NCI-H1417 treated with DMSO at 0.1 percent for 48 hours (cell line): ENCODE measurements at places on chromosomes 12 and 14.

- DNase-seq, result no peak
These were observed 40.4 kb downstream of the TSPAN19 start for GRCh38 chr12:84995641-84996040.

GRCh38 chr12:27866373-27867101, 86.5 kb upstream of the MANSC4 start:
- DNase-seq, result no peak

- no peak for DNase-seq
These were observed 6.7 kb upstream of the PPP4R3A start for GRCh38 chr14:91516663-91517388.

GRCh38 chr14:74921987-74922751, 891 bp downstream of the RPS6KL1 start:
- no peak for DNase-seq

- DNase-seq, result no peak
These were observed 137.7 kb downstream of the FOXA1 start for GRCh38 chr14:37457334-37457733.

- no peak for DNase-seq
These were observed 63.2 kb upstream of the SFSWAP start for GRCh38 chr12:131647667-131648066.

DNA sequence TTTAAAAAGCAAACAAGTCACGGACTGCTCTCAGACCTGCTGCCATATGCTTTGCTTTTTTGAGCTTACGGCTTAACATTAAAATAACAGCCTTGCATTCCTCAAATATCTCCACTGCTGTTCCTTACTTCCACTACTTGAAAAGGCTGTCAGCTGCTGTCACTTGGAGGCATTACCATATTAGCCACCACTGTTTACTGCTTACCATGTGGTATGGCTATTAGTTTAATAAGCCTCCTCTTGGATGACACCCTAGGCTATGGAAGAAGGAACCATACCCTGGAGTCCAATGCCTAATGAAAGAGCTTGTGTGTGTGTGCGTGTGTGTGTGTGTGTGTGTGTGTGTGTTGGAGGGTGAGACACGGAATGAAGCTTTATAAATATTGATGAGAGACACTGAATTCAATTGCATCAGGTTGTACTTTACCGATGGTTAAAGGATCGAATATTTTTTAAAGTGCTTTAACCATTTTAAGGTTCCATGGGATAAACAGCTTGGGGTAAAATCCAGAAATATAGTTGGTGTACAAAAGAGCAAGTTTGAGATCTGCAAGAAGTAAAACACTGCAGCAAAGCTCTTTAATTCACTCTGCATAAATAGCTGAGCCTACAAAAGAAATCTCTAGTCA, 174.5 kb downstream of the TTC7B start:
- DNase-seq, result no peak

- DNase-seq, result no peak
These were observed 119.0 kb upstream of the SLC38A4 start for GRCh38 chr12:46944771-46945170.

DNA sequence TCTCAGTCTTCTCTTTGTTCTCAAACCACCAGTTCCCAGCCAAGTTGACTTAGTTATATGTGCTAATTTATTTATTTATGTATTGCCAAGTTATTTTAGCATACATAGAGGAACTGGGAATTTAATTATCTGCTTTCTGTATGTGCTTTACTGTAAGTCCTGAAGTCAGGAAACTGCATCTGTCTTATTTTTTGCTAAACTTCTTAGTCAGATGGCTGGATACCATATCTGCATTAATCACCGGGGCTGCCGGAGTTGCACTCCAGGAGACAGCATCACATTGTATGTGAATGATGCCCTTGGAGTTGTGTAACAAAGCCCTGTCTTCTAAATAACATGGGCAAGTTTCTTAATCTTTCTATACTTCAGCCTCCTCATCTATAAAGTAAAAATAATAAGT, 96.2 kb downstream of the MON2 start:
- DNase-seq, result no peak

GRCh38 chr12:30896461-30896860, 30.1 kb upstream of the TSPAN11 start:
- no peak for DNase-seq

- DNase-seq, result no peak
These were observed 60.2 kb downstream of the PLXNC1 start for GRCh38 chr12:94208622-94208966.

GRCh38 chr12:24268663-24269186, 319.3 kb upstream of the SOX5 start:
- DNase-seq, result no peak

- DNase-seq, result no peak
These were observed 319.2 kb downstream of the PDZRN4 start for GRCh38 chr12:41507286-41507685.

- peak; percentile 25 for DNase-seq
These were observed 145.0 kb downstream of the SLC38A6 start for GRCh38 chr14:61125867-61126572.

DNA sequence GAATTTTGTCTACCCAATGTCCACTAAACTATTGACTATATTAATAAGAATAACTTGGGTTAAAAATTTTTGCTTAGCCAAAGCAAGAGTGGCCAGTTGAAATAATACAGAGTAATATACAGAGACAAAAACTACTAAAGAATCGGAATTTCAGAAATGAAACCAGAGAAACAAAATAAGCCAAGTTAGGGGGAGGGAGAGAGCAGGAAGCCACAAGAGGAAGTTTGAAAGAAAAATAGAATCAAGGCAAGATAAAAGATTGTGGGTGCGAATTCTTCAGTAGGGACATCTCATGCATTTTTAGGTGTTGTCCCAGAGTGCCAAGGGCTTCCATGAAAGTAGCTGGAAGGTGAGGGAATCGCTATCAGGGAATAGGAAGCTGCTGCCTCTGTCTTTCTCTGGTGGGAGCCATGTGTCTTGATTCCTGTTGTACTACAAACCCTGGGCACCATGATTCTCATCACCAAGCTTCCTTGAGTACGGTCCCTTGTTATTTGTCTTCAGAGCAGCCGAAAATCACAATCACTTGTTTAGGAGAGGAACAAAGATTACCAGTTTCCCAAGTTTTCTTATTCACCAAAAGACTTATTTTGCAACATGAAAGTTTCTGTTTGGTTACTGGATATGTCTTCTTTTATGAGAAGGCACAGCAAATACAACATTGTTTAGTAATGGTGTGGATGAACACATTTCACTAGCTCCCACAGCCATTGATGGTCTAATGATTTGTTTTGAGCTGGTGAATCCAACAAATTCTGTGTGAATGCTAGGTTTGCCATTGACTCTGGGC, 16.7 kb downstream of the NEUROD4 start:
- DNase-seq, result no peak

GRCh38 chr12:53467880-53468279, 16.0 kb downstream of the PCBP2 start:
- DNase-seq, result no peak

DNA sequence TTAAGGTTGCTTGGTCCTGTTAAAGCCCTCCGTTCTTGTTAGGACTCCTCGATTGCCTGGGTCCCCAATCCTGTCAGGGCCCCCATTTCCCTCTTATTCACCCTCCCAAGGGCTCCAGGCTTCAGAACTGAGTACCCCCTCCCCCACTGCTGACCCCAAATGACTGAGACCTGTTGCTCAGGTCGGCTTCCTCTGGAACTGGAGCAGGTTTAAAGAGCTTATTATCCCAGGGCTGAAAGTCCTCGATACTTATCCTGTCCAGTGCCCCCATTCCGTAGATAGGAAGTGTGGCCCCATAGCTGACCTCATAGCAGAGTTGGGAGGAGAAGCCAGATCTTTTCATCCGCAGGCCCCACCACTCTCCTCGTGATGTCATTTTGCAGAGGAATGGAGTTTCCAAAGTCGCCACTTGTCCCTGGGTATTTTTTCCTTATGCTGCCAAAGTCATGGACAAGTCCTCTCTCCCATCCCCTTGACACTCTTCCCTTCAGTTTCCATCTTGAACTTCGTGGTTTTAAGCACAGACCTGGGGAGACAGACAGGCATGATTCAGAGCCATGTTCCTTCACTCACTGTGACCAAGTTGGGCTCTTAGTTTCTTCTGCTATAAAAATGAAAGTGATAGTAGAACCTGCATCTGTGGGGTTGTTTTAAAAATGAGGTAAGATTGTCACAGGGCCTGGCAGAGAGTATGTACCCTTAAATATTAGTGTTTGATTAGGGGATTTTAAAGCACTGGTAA, 1.2 kb downstream of the USP30 start:
- DNase-seq, result no peak

- peak; percentile 27 for DNase-seq
These were observed 510.6 kb downstream of the RERGL start for GRCh38 chr12:17579205-17580026.

GRCh38 chr14:71661441-71661840, 270.8 kb upstream of the RGS6 start:
- DNase-seq, result no peak

- no peak for DNase-seq
These were observed 33.8 kb downstream of the SPTB start for GRCh38 chr14:64845878-64846277.

GRCh38 chr12:32587581-32588495, 91.3 kb upstream of the DNM1L start:
- DNase-seq, result no peak

DNA sequence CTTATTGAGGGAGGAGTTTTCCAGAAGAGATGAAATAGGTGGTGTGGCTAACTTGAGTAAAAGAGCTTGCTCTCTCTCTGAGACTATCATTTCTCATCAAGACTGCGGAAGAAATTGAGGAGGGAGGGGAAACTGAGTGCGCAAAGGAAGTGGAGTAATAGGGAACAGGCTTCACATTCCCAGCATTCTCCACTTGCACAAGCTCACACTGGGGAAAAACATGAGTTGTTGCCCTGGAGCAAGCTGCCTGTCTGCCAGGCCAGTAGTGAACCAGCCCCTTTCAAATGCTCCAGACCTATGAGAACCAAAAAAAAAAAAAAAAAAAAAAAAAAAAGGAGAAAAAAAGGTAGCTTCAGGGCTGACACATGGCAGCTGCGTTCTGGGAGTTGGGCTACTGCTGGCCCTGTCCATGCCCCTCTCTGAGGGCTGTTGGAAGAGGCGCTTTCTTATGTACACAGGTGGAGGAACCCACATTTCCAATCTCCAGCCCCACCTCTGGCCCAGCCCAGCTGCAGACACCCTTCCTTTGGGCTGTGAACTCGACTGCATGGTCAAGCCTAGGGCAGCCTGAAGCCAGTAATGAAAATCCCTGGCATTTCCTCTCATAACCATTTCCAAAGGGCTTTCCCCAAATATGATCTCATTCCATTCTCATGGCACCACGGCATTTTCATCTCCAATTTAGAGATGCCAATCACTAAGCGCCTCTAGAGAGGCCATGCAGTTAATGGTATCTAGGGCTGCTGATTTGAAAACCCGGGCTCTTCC, 32.5 kb upstream of the EMP1 start:
- DNase-seq, result no peak

DNA sequence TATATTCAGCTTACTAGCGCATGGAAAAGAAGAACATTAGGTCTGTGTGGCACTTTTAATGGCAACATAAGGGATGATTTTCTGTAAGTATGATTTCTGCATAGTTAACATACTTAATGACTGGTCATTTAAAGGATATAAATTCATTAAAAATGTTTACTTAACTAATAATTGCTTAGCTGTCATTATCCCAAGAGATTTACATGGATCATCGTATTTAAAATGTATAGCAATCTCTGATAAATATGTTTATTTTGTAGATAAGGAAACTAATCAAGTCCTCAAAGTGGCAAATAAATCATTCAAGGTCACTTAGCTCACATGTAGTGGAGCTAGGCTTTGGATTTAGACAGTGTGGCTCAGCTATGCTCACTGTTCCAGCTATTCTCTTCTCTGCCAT, 158.6 kb downstream of the OTOGL start:
- DNase-seq, result no peak

GRCh38 chr12:115998794-115999478, 278.6 kb downstream of the MED13L start:
- DNase-seq, result no peak

GRCh38 chr12:124640056-124640455, 72.6 kb upstream of the NCOR2 start:
- no peak for DNase-seq

GRCh38 chr12:122615780-122616179, 87.4 kb downstream of the HCAR2 start:
- DNase-seq, result no peak

DNA sequence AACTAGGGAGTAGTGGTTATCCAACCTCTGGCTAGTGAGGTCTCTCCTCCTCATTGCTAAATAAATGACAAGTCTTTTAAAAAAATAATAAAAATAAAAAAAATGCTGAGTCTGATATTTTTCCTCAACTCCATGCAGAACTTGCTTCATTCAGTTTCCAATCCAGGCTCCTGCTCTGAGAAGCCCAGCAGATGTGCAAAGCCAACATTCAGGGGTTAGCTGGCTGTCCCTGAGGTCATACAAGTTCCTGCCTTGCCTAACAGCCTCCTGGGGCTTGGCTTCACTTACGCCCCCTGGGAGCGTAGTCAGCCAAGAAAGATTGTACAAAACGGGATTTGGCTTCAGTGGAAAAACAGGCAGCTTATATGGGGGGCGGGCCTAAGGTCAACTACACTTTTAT, 23.3 kb downstream of the RTRAF start:
- DNase-seq, result no peak

- DNase-seq, result no peak
These were observed 180.9 kb downstream of the CALM1 start for GRCh38 chr14:90577661-90578282.

- no peak for DNase-seq
These were observed 9.9 kb upstream of the CHST11 start for GRCh38 chr12:104446646-104447421.

DNA sequence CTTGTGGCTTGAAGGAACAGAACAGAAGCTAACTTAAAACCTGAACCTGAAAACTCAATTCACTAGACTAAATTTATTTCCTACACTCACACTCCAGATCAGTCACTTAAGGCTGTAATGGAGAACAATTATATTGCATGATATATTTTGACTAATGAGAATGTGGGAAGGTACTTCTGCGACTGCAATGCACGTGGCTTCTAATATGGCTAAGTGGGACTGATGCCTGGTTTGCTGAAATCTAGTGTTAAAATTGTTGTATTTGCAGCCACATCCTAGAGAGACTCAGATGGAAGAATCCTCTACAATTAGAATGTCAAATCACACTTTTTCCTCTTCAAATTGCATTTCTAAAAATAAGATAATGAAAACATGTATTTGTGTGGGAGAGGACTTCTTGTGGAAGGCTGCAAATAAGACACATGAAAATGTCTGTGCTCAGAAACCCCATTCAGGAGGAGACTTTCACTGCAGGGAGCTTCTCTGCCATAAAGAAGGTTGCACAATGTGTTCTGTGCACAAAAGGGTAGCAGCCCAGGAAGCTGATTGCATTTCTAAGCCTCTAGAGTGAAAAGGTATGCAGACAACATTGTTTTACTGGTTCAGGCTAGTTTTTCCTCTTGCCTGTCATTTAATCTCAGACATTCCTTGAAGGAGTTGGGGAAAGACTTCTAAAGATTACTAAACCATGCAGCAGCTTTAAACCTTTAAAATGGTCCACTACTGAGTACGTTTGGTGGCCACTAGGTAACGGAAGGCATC, 224.3 kb downstream of the NEDD1 start:
- DNase-seq, result no peak

DNA sequence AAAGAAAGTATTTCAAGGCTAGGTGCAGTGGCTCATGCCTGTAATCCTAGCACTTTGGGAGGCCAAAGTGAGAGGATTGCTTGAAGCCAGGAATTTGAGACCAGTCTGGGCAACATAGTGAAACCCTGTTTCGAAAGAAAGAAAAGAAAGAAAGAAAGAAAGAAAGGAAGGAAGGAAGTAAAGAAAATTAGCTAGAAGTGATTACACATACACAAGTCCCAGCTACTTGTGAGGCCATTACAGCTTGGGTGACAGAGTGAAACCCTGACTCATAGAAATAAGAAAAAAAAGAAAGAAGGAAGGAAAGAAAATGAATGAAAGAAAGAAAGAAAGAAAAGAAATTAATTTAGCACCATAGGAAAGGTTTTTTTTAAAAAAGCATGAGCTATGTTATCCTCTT, 33.3 kb upstream of the PPP1CC start:
- no peak for DNase-seq
